Endothelial cell (in vitro differentiated cells): ENCODE measurements at places on chromosomes 5 and 9.

- DNase-seq = no peak
Measured at GRCh38 chr5:56309262-56309826, 76.2 kb upstream of the ANKRD55 start.

DNA sequence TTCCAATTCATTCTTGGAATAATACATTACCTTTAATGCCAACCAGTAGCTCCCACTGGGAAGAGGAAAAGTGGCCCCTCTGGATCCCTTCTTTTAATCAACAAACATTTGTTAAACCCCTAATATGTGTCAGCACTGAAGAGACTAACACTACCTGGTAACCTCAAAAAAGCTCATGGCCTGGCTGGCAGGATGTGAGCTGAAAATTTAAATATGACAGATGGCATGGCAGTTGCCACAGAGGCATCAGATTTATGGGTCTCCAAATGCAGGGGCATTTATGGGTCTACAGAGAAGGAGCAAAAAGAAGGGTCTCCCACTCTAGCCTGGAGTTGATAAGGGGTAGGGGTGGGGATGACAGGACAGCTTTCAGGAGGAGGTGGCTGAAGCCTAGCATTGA lies 12.5 kb downstream of the DNAH5 start:
- DNase-seq = no peak

GRCh38 chr5:177592905-177593304 lies 902 bp downstream of the TMED9 start:
- no peak for DNase-seq

DNA sequence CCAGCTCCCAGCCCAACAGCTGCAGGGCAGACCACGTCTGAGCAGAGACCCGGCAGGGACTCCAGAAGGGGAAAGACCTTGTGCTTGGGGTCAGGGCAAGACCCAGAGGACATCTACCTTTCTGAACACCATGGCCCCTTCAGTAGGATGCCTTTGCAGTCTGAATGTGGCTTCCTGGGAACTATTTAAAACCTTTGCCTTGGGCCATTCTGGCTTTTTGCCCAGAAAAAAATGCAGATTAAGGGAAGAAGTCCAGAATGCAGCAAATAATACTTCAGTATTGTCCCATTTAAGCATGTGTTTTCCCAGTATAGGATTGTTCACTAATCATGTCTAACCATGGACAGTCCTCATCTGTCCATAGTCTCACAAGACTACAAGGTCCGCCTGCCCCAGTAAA lies 67.5 kb upstream of the ERCC6L2 start:
- no peak for DNase-seq

DNA sequence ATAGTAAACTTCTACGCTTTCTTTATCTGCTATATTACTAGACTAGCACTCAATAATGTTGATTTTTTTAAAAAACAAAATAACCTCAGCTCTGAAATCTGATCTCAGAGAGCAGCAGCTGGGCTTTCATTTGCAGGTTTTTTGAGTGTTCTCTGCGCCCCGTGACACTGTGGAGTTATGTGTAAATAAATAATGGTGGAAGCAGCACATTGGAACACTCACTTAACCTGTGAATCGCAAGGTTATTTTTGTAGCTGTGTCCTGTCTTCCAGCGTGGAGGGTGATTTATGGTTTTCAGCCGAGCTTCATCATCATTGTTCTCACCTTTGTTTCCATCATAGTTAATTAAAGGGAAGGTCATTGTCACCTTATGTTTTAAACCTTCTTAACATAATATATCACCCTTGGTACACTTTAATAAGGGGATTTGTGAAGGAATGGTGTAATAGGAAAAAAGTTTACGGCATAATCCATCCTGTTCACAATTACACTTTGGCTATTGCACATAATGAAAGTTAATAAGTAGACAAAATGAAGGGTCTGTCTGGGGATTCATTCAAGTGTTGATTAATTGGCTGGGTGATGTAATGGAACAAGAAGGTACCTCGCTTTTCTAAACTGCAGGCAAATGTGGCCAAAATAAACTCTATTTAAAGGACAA lies 493.3 kb upstream of the ADAMTS16 start:
- DNase-seq = no peak

DNA sequence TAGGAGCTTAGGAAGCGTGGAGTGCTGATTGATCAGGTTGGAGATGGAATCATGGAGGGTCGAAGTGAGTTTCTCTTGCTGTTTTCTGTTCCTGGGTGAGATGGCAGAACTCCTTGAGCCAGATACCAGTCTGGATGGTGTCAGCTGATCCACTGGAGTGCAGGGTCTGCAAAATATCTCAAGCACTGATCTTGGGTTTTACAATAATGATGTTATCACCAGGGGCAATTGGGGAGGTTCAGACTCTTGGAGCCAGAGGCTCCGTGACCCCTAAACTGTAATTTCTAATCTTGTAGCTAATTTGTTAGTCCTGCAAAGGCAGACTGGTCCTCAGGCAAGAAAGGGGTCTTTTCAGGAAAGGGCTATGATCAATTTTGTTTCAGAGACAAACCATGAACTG lies 80.0 kb upstream of the NIPAL4 start:
- no peak for DNase-seq

GRCh38 chr9:21779397-21779796 lies 23.0 kb upstream of the MTAP start:
- no peak for DNase-seq

DNA sequence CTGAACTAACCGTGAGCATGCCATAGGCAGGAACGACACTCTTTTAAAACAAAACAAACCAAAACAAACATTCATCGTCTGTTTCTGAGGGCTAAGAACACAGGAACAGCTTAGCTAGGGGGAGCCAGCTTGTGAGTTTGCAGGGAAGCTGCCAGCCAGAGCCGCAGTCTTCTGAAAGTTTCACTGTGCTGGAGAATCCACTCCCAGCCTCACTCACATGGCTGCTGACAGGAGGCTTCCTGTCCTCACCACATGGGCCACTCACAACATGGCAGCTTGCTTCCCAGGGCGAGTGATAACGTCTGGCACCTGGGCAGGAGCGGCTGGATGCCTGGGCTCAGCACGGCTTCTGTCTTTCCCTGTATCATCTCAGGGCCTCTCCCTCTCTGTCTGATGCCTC lies 275.2 kb downstream of the MSX2 start:
- DNase-seq = no peak

GRCh38 chr5:6197427-6197826 lies 180.9 kb downstream of the MED10 start:
- DNase-seq = no peak

DNA sequence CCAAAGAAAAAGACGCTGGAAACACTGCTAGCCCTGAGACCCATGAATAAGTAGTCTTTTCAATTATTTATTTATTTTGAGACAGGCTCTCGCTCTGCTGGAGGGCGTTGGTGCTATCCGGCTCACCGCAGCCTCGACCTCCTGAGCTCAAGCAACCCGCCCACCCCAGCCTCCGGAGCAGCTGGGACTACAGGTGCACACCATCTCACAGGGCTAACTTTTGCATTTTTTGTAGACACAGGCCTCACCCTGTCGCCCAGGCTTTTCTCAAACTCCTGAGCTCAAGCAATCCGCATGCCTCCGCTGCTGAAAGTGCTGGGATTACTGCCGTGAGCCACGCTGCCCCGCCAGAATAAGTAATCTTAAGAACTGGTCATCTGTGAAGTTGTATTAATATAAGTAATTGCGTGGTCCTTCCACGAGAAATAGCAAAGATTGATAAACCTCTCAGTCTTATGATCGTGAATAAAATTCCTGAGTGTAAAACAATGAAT lies 1.6 kb downstream of the ANXA2R start:
- DNase-seq = no peak

DNA sequence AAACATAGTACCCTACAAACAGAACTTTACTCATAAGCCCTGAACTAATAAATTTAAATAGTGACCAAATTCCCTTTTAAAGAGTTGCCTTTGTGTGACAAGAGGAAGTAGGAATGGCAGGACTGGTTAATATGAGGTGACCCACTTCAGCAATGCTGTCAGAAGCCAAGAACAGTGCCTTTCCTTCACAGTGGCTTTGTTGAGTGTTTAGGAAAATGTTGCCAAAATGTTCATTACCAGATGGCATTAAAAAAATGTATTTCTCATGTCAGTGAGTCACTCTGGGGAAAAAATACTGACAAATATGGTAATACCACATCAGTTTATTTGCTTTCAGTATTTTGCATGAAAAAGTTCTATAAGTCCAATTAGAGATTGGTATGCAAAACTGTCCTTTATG lies 103.3 kb downstream of the DIRAS2 start:
- no peak for DNase-seq

GRCh38 chr5:20570486-20570885 lies 582.5 kb upstream of the CDH18 start:
- DNase-seq = no peak

DNA sequence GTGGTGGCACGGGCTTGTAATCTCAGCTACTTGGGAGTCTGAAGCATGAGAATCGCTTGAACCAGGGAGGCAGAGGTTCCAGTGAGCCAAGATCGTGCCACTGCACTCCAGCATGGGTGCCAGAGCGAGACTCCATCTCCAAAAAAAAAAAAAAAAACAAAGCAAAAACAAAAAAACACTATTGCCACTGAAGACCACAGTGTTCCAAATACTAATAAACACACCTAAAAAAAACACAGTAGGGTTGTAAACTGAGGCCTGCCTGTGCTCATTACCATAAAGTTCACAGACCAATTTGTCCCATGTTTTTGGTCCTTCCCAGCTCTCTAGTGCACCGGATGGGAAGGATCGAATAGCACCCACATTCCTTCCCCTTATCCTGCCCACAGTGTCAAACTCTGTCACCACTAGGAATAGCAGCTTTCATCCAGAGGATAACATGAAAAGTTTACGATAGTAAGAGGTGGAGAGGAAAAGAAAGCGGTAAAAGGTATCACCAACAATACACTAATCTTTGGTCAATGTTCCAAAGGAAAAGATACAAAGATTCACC lies 49.2 kb downstream of the MYO10 start:
- no peak for DNase-seq

DNA sequence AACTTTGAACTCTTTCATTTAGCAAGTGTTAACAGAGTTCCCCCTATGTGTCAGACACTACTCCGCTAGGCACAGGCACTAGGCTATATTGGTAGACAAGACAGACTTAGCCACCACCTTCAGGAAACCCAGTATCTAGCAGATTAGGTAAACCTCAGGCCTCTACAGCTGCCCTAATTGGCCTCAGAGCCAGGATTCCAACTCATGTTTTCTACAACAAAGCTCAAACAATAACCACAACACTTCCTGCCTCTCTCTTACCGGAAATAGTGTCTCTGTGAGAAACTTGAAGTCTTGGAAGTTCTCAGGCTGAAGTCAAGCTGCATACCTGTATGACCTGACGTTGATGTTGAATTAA lies 116.6 kb upstream of the SLC44A1 start:
- DNase-seq = peak; percentile 19

GRCh38 chr5:62608529-62609511 lies 30.2 kb downstream of the LRRC70 start:
- DNase-seq = no peak

- DNase-seq = no peak
Measured at GRCh38 chr5:114176356-114176755, 185.5 kb upstream of the KCNN2 start.

- peak; percentile 41 for DNase-seq
Measured at GRCh38 chr5:177447611-177448243, 1.1 kb downstream of the PRR7 start.

GRCh38 chr5:74889523-74890105 lies 23.4 kb upstream of the FAM169A start:
- DNase-seq = no peak

DNA sequence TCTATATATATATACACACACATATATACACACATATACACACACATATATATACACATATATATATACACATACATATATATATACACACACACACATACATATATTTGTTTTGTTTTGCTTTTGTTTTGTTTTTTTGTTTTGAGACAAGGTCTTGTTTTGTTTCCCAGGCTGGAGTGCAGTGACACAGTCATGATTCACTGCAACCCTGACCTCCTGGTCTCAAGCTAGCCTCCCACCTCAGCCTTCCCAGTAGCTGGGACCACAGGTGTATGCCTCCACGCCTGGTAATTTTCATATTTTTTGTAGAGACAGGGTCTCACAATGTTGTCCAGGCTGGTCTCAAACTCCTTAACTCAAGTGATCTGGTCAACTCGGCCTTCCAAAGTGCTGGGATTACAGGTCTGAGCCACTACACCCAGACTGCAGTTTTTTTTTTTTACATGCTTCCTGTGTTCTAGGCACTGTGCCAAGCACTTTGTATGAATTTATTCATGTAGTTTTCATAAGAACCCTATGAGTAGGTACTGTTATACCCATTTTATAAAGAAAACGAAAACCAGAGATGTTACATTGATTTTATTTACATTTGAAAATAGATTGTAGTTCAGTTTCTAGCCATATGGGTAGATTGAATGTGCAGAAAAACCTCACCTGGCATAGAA lies 120.7 kb downstream of the PBX3 start:
- DNase-seq = no peak

- no peak for DNase-seq
Measured at GRCh38 chr9:17403539-17403938, 175.3 kb upstream of the SH3GL2 start.

- no peak for DNase-seq
Measured at GRCh38 chr5:4036861-4037260, 441.2 kb downstream of the IRX1 start.

- DNase-seq = peak; percentile 9
Measured at GRCh38 chr9:36597412-36598178, 24.9 kb downstream of the MELK start.

GRCh38 chr5:4627131-4627530 lies 513.0 kb upstream of the ADAMTS16 start:
- DNase-seq = no peak

DNA sequence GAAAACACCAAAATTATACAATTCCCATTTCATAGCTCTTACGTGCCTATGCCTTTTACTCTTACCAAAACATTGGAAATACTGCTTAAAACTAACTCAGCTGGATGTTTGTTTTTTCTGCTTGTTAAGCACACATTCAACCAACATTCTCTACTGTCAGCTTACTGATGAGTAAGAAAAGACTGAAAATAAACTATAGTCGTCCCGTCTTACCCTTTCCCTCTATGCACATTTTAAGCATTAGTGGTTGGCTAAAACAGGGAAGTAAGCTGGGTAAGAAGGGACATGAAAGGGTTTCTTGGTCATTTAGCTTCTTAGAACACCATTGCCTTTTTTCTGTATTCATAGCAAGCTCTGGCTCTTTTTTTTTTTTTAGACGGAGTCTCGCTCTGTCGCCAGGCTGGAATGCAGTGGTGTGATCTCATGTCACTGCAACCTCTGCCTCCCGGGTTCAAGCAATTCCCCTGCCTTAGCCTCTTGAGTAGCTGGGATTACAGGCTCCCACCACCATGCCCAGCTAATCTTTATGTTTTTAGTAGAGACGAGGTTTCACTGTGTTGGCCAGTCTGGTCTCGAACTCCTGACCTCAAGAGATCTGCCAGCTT lies 232.1 kb upstream of the PCSK5 start:
- no peak for DNase-seq

- peak; percentile 38 for DNase-seq
Measured at GRCh38 chr5:149264439-149265067, 7.1 kb upstream of the AFAP1L1 start.

GRCh38 chr9:89366711-89367110 lies 48.4 kb downstream of the SECISBP2 start:
- DNase-seq = no peak
